ENCODE measurements at places on chromosomes 13 and 19. TPM values are rescaled to one million over a fixed set of nuclear protein-coding genes. Genes with fewer than 3 reads are reported as not detected.

The UQCR11 gene
- total RNA-seq: 300 TPM

The DNAJC15 gene
- 20.3 TPM for total RNA-seq

The SLC25A41 gene
- total RNA-seq: 0.21 TPM

The SHD gene
- 0.46 TPM for total RNA-seq

The DOCK6 gene
- total RNA-seq: 19.4 TPM

The PTGER1 gene
- 2.2 TPM for total RNA-seq

The BEST2 gene
- not detected for total RNA-seq

The LCP1 gene
- 1.5 TPM for total RNA-seq

The TYK2 gene
- total RNA-seq: 104 TPM

The ATP4A gene
- not detected for total RNA-seq

The POSTN gene
- 0.08 TPM for total RNA-seq

The SYNGR4 gene
- 0.39 TPM for total RNA-seq

The ATP1A3 gene
- total RNA-seq: 4.9 TPM

The MZF1 gene
- 25.9 TPM for total RNA-seq

The IGFL2 gene
- total RNA-seq: not detected

The TSKS gene
- total RNA-seq: not detected

The ZNF816 gene
- total RNA-seq: 7.1 TPM

The CFD gene
- 9.9 TPM for total RNA-seq

The NCAN gene
- total RNA-seq: 0.15 TPM

Measured in Panc1 (cell line).